ENCODE measurements at places on chromosomes 7 and 10. TPM values are rescaled to one million over a fixed set of nuclear protein-coding genes. Genes with fewer than 3 reads are reported as not detected.

Gene SLC26A3
- not detected for total RNA-seq

Gene ANXA8
- not detected for total RNA-seq

Gene AZGP1
- not detected for total RNA-seq

Gene NAT16
- total RNA-seq: not detected

Gene GIMAP4
- total RNA-seq: 6.4 TPM

Gene PRKCQ
- total RNA-seq: 24.0 TPM

Gene OR13A1
- not detected for total RNA-seq

Gene CLCN1
- total RNA-seq: not detected

Gene KIAA1217
- total RNA-seq: 70.8 TPM

Gene OR2A5
- not detected for total RNA-seq

Gene TET1
- 20.3 TPM for total RNA-seq

Gene MMRN2
- 563 TPM for total RNA-seq

Gene PLA2G12B
- total RNA-seq: not detected

Gene GHRHR
- 7.5 TPM for total RNA-seq

Gene SPDYE3
- not detected for total RNA-seq

Gene TMEM139
- total RNA-seq: 0.23 TPM

Gene CHCHD2
- 1.7 TPM for total RNA-seq

Gene PLPP4
- total RNA-seq: not detected

Gene SPDYE11
- total RNA-seq: 0.13 TPM

Gene PLEKHA1
- 38.2 TPM for total RNA-seq

Gene COL28A1
- not detected for total RNA-seq

Gene C10orf67
- total RNA-seq: not detected

Gene SH2B2
- total RNA-seq: 2.6 TPM

Gene ANKRD61
- total RNA-seq: not detected

Gene GIMAP6
- 47.7 TPM for total RNA-seq

Gene HOXA5
- 0.59 TPM for total RNA-seq

Gene DYDC1
- total RNA-seq: not detected
